Activated T-helper 2 cell treated with anti-CD3 and anti-CD28 coated beads, Interferon-gamma antibody, Interleukin-2, Interleukin-4, amounts not matched to agents 10 μg/mL and 5 μg/mL and 100 μg/mL, durations not matched to agents 14 hours and 24 hours and 36 hours (primary cell): ENCODE measurements at places on chromosomes 7 and 10. TPM values are rescaled to one million over a fixed set of nuclear protein-coding genes. Genes with fewer than 3 reads are reported as not detected.
A peak's percentile ranks its signal among the peaks of the same experiment; 100 is the strongest.

The ARID5B gene
- 34.9 and 35.7 TPM in 2 replicates for total RNA-seq

- DNase-seq: no peak
- no peaks in the 10 kb centered on the region for H3K36me3 ChIP-seq
- no peak overlapping the region for H3K4me3 ChIP-seq
- H3K4me1 ChIP-seq: no peaks in the 10 kb centered on the region
- H3K27ac ChIP-seq: no peak overlapping the region
Observed at GRCh38 chr7:70355198-70356020, 757.1 kb downstream of the AUTS2 start.

- no peaks in the 10 kb centered on the region for H3K36me3 ChIP-seq
- H3K27ac ChIP-seq: no peak overlapping the region
- no peak overlapping the region for H3K4me3 ChIP-seq
- peaks cover 2% of the 10 kb centered on the region for H3K27me3 ChIP-seq
- H3K4me1 ChIP-seq: no peaks in the 10 kb centered on the region
Observed at GRCh38 chr7:51009716-51010496, 227.2 kb upstream of the GRB10 start.

The MYO1G gene
- 442 and 450 TPM in 2 replicates for total RNA-seq

DNA sequence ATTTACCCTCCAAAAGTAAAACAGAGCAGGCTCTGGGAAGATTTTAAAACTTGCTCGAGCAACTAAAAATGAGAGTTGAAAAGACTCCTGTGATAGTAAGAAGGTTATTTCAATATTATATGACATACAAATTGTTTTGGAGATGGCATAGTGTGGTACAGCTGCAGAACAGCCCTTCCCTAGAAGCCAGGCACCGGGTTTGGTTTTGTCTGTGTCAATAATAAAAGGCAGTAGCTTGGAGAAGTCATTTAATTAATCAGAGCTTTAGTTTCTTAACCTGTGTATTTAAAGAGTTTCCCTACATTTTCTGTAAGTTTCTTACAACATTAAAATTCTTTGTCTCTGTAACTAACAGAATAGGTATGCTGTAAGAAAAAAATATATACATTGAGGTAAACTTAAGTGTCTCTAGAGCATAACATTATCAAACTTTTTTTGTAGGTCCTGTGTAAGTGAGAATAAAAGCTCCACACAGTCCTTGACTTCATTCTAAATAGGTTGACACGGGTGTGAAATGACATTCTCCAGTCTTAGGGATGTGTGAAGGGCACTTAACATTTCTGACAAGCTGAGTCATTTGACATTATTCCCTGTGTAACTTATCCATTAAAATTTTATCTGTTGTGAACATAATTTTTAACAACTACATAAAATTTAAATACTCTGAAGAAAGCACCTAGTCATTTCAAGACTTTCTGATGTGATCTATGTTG is 425.0 kb upstream of the ETV1 start:
- no peaks in the 10 kb centered on the region for H3K27me3 ChIP-seq
- no peaks in the 10 kb centered on the region for H3K4me1 ChIP-seq
- no peak overlapping the region for H3K4me3 ChIP-seq
- H3K27ac ChIP-seq: no peak overlapping the region
- H3K36me3 ChIP-seq: no peaks in the 10 kb centered on the region

DNA sequence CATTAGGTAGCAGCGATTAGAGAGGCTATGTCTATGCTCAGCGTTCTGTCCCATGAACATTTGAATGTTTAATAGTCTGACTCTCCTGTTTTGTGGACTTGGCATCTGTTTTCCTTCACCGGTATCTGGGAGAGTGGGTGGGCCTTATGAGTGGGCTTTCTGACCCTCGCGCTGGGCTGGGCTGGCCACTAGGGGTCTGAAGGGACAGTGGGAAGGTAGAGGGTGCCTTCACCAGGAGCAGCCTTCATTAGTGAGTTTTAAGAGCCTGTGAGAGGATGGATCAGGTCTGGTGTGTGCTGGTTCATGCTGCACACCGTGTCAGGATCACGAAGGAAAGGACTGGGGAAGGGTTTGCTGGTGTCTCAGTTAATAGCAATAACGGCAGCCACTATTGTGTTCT is 33.4 kb downstream of the DCLRE1A start:
- no peaks in the 10 kb centered on the region for H3K4me1 ChIP-seq
- H3K36me3 ChIP-seq: no peaks in the 10 kb centered on the region
- peaks cover 16% of the 10 kb centered on the region for H3K27me3 ChIP-seq
- no peak for DNase-seq

GRCh38 chr10:131427281-131427680 is 115.8 kb upstream of the TCERG1L start:
- H3K4me1 ChIP-seq: no peaks in the 10 kb centered on the region
- H3K27ac ChIP-seq: no peak overlapping the region
- H3K4me3 ChIP-seq: no peak overlapping the region
- no peak for DNase-seq

- H3K4me1 ChIP-seq: no peaks in the 10 kb centered on the region
- no peak for DNase-seq
- H3K27me3 ChIP-seq: no peaks in the 10 kb centered on the region
- H3K36me3 ChIP-seq: no peaks in the 10 kb centered on the region
Observed at GRCh38 chr7:79736418-79736817, 283.0 kb upstream of the MAGI2 start.

DNA sequence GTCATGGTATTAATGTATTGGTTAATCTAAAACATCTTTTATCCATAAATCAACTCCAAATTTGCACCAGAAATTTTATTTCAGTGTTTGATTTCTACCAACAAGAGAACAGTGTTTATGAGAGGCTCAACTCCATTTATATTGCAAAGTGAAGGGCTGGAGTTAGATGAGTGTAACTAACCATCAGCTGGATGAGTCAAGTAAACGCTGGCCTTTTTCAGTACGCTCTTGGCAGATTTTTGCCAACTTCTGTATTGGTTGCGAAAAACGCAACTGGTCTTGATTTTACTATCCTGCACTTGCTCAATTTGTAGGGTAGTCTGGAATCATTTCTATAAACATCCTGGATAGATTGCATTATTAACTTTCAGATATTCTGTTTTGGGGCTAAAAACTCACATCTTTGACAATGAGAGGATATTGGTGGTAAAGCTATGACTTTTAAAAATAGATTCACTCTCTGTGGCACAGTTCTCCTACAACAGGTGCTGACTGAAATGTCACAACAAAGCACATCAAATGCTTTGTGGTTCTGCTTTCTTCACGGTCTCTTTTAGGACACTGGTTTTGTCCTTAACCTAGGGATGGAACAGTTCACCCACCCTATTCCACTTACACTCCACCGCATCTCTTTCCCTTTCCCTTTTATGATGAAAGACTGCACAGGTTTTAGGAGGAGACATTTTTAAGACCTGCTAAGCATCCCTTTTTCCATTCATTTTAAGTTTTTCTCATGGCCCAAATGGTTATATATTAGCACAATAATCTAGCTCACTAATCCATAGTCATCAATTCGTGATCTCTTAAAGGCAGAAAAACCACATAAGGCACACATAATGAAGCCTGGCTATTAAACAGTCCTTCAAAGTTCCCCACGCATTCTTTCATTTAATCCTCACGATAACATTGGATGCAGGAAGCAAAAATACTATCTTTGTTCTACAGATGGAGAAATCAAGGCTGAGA is 12.8 kb downstream of the CACNA2D1 start:
- no peaks in the 10 kb centered on the region for H3K4me1 ChIP-seq
- no peak overlapping the region for H3K27ac ChIP-seq
- no peaks in the 10 kb centered on the region for H3K36me3 ChIP-seq
- no peak for DNase-seq
- no peaks in the 10 kb centered on the region for H3K27me3 ChIP-seq

GRCh38 chr10:118927321-118927720 is 102.2 kb upstream of the NANOS1 start:
- H3K4me3 ChIP-seq: no peak overlapping the region
- no peaks in the 10 kb centered on the region for H3K4me1 ChIP-seq
- peaks cover 6% of the 10 kb centered on the region for H3K27me3 ChIP-seq

The TPK1 gene
- total RNA-seq: 12.4 and 17.5 TPM in 2 replicates

The ACSL5 gene
- 39.7 and 45.9 TPM in 2 replicates for total RNA-seq

The SUN1 gene
- total RNA-seq: 87.7 TPM in 2 replicates

DNA sequence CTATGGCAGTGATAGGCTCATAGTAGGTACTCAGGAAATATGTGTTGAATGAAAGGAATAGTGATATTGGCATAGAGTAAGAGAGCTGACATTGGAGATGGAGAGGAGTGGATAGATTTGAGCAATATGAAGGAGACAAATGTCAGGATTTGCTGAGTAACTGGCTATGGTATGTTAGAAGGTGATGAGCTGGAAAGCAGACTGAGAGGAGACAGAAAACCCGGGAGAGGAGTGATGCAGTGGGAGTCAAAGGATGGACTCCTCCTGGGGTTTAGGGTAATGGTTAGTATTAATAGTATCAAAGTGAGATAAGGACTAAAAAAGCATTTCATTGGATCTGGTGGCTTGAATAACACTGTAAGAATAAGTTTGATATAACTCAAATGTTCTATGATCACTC is 64.8 kb downstream of the CD36 start:
- no peaks in the 10 kb centered on the region for H3K36me3 ChIP-seq
- H3K4me3 ChIP-seq: no peak overlapping the region
- DNase-seq: no peak
- no peak overlapping the region for H3K27ac ChIP-seq
- H3K4me1 ChIP-seq: no peaks in the 10 kb centered on the region

GRCh38 chr7:44966731-44967538 is 11.9 kb downstream of the MYO1G start:
- H3K36me3 ChIP-seq: peaks cover 79% of the 10 kb centered on the region
- no peak for DNase-seq
- H3K27ac ChIP-seq: no peak overlapping the region

GRCh38 chr10:122407375-122408125 is 33.0 kb downstream of the PLEKHA1 start:
- H3K4me1 ChIP-seq: peaks cover 11% of the 10 kb centered on the region
- no peak for DNase-seq
- H3K27me3 ChIP-seq: peaks cover 6% of the 10 kb centered on the region
- H3K36me3 ChIP-seq: no peaks in the 10 kb centered on the region

GRCh38 chr7:120486164-120486563 is 213.2 kb downstream of the KCND2 start:
- no peaks in the 10 kb centered on the region for H3K27me3 ChIP-seq
- no peaks in the 10 kb centered on the region for H3K4me1 ChIP-seq
- H3K36me3 ChIP-seq: no peaks in the 10 kb centered on the region
- no peak overlapping the region for H3K27ac ChIP-seq
- no peak overlapping the region for H3K4me3 ChIP-seq
- DNase-seq: no peak

- no peak overlapping the region for H3K4me3 ChIP-seq
- no peaks in the 10 kb centered on the region for H3K36me3 ChIP-seq
- no peaks in the 10 kb centered on the region for H3K4me1 ChIP-seq
- no peak for DNase-seq
- peaks cover 12% of the 10 kb centered on the region for H3K27me3 ChIP-seq
Observed at GRCh38 chr10:79056736-79057391, 11.9 kb upstream of the ZMIZ1 start.

- no peaks in the 10 kb centered on the region for H3K36me3 ChIP-seq
- H3K27ac ChIP-seq: no peak overlapping the region
- H3K4me3 ChIP-seq: no peak overlapping the region
- no peak for DNase-seq
Observed at GRCh38 chr10:44462338-44462914, 77.5 kb upstream of the CXCL12 start.

DNA sequence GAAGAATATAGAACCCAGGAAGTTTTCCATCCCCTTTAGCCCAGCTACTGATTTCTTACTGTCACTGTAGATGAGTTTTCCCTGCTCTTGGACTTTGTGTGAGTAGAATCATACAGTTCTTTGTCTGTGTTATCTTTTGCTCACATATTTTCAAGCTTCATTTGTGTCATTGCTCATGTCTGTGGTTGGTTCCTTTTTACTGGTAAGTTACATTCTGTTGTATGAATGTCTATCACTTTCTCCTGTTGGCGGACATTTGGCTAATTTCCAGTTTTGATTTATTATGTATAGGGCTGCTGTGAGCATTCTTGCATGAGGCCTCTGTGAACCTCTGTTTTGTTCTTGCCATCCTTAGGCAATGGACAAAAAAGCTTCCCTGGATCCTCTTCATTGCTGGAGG is 5.3 kb downstream of the GLRX3 start:
- H3K4me1 ChIP-seq: peaks cover 53% of the 10 kb centered on the region
- no peaks in the 10 kb centered on the region for H3K27me3 ChIP-seq
- H3K4me3 ChIP-seq: peak overlapping the region; percentile 17
- peaks cover 58% of the 10 kb centered on the region for H3K36me3 ChIP-seq
- H3K27ac ChIP-seq: peak overlapping the region; percentile 26

The HOXA4 gene
- not detected in 2 replicates for total RNA-seq

- no peaks in the 10 kb centered on the region for H3K27me3 ChIP-seq
- H3K36me3 ChIP-seq: no peaks in the 10 kb centered on the region
- no peak for DNase-seq
- H3K27ac ChIP-seq: no peak overlapping the region
- no peaks in the 10 kb centered on the region for H3K4me1 ChIP-seq
Observed at GRCh38 chr7:20026762-20027161, 190.4 kb downstream of the MACC1 start.

GRCh38 chr10:92880233-92880861 is 32.0 kb downstream of the EXOC6 start:
- H3K27me3 ChIP-seq: peaks cover 1% of the 10 kb centered on the region
- peaks cover 8% of the 10 kb centered on the region for H3K4me1 ChIP-seq
- H3K36me3 ChIP-seq: no peaks in the 10 kb centered on the region
- H3K27ac ChIP-seq: no peak overlapping the region
- DNase-seq: no peak

DNA sequence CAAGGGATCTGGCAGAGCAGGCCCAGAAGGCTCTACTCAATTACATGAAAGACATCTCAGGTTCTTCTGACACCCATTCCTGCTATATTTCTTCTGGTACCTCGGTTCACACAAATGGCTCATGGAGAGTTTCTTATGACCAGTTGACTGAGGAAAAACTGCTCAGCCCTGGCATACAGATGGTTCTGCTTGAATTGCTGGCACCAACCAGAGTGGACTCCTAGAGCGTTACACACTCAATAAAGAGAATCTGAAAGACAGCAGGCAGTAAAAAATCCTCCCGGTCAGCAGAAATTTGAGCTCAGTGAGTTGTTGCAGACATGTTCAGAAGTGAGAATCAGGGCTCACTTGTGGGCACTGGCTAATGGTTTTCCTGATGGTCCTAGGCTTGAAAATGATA is 434.4 kb downstream of the TCERG1L start:
- no peak overlapping the region for H3K27ac ChIP-seq
- no peaks in the 10 kb centered on the region for H3K36me3 ChIP-seq
- no peaks in the 10 kb centered on the region for H3K27me3 ChIP-seq
- no peak overlapping the region for H3K4me3 ChIP-seq
- no peak for DNase-seq

DNA sequence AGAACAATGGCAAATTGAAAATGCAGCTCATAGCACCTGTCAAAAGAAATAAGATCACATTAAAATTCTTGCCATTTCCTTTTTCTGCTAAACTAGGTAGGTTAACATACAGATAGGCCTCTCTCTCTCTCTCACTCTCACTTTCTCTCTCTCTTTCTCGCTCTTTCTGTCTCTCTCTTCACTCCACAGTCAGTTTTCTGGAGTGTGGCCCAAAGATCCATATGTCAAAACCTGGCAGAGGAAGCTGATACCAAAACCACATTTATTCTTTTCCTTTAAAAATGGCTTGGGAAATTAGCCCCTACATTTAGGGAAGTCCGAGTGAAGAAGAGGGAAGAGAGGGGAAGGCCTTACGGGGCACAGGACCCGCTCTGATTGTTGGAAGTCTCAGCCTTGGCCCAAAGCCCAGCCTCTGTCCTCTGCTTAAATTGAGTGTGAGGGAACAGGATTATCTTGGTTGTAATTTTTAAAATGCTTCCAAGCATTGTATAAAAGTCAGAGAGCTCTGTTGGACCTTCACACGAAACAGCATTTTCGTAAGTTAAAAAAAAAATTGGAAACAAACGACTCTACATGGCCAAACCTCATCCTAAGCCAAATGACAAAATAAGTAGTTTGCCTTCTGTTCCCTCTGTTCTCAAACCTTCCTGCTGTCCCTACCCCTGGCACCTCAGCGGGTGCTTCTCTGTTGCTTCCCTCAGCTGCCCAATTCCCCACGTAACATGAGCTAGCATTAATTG is 83.2 kb downstream of the FRMD4A start:
- no peak overlapping the region for H3K27ac ChIP-seq
- H3K4me1 ChIP-seq: no peaks in the 10 kb centered on the region
- H3K36me3 ChIP-seq: no peaks in the 10 kb centered on the region
- no peak for DNase-seq
